ENCODE measurements at places on chromosomes 2 and 18. TPM values are rescaled to one million over a fixed set of nuclear protein-coding genes. Genes with fewer than 3 reads are reported as not detected.

The DUSP19 gene
- 1.6 TPM for total RNA-seq

The ATOH8 gene
- total RNA-seq = 9.0 TPM

The HOXD4 gene
- total RNA-seq = not detected

The RBKS gene
- 1.2 TPM for total RNA-seq

The SYT4 gene
- total RNA-seq = 232 TPM

DNA sequence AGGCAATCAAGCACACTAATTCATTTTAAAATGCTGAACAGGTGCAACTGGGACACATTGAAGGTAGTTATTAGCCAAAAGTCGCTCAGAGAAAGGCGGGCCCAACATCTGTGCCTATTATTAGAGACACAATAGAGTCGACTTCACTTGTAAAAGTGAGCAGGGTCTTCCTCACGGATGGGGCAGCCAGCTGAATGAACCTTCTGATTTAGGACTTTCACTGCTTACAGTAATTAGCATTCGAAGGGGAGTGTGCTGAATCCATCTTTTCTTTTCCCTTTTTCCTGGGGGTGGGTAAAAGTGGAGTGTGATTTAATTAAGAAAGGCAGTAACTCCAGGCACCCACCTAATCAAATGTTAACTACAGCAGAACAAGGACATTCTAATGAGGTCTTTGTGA lies 677.7 kb downstream of the DCDC2C start:
- no peak for DNase-seq
- no peaks in the 10 kb centered on the region for H3K27me3 ChIP-seq
- no peak overlapping the region for H3K4me3 ChIP-seq
- H3K27ac ChIP-seq = no peak overlapping the region

GRCh38 chr18:10002280-10002679 lies 88.5 kb downstream of the VAPA start:
- H3K36me3 ChIP-seq = peaks cover 16% of the 10 kb centered on the region
- peaks cover 19% of the 10 kb centered on the region for H3K4me1 ChIP-seq
- no peak for DNase-seq
- peaks cover 3% of the 10 kb centered on the region for H3K27me3 ChIP-seq

DNA sequence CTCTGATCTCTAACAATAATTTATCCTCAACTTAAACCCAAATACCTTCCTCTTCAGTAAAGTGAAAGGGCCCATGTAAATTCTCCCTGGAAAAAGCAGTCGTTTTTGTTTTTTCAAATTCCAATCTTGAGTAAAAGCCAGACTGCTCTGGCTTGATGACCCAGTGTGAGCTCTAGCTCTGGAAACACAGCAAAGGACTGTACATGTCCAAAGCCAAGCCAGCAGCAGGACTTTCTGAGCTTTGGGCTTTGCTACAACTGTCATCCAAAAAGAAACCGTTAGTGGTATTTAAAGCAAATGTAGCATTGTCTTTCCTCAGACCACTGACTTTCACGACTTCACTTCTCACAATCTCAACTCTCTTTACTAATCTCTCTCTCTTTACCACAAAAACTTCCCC lies 25.4 kb downstream of the SH3YL1 start:
- DNase-seq = no peak
- peaks cover 4% of the 10 kb centered on the region for H3K4me1 ChIP-seq
- no peak overlapping the region for H3K4me3 ChIP-seq
- peak overlapping the region; percentile 49 for H3K27ac ChIP-seq
- no peaks in the 10 kb centered on the region for H3K27me3 ChIP-seq

DNA sequence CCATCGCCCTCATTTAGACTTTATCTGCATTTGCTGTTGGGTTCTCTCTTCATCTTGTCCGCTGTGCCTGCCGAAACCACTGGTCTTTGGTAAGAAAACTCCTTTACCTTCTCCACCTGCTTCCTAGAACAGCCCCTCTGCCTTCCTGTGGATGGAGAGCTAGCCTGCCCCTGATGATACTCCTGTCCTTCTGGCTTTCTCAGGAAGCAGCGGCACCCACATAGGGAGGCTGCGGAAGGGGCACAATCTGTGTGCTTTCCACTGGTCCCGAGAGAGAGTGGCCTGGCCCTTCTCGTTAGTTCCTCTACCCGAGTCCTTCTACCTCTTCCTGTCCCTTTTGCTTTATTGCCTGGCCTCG lies 80.3 kb upstream of the RBM44 start:
- no peaks in the 10 kb centered on the region for H3K36me3 ChIP-seq
- H3K4me1 ChIP-seq = peaks cover 80% of the 10 kb centered on the region
- H3K27ac ChIP-seq = peak overlapping the region; percentile 82
- peaks cover 5% of the 10 kb centered on the region for H3K27me3 ChIP-seq
- peak overlapping the region; percentile 65 for H3K4me3 ChIP-seq

DNA sequence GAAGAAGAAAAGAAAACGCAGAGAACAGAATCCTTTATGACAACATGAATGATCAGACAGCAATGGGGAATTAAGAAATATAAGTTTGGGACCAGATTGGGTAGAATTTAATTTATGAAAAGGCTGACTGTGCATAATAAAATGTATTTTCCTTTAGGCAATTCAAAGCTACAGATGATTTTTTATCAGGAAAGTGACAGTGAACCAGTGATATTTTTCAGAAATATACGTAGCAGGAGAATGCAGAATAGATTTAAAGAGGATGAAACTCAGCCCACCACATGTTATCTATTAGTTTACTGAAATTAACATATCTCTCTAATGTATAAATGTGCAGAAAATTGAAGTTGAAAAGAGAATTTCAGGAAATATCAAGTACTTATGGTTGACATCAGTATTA lies 110.0 kb downstream of the SCN2A start:
- H3K4me3 ChIP-seq = no peak overlapping the region
- no peak for DNase-seq
- no peaks in the 10 kb centered on the region for H3K27me3 ChIP-seq
- H3K4me1 ChIP-seq = no peaks in the 10 kb centered on the region

GRCh38 chr2:230828272-230828961 lies 36.3 kb upstream of the ITM2C start:
- H3K27ac ChIP-seq = no peak overlapping the region
- no peak overlapping the region for H3K4me3 ChIP-seq
- DNase-seq = peak; percentile 29
- H3K27me3 ChIP-seq = peaks cover 4% of the 10 kb centered on the region

GRCh38 chr2:102366406-102367112 lies 11.0 kb downstream of the IL18R1 start:
- H3K4me3 ChIP-seq = no peak overlapping the region
- no peak overlapping the region for H3K27ac ChIP-seq
- H3K36me3 ChIP-seq = peaks cover 6% of the 10 kb centered on the region
- peaks cover 2% of the 10 kb centered on the region for H3K27me3 ChIP-seq
- no peak for DNase-seq

GRCh38 chr2:174574657-174575056 lies 22.9 kb downstream of the WIPF1 start:
- DNase-seq = no peak
- H3K4me1 ChIP-seq = peaks cover 7% of the 10 kb centered on the region
- H3K27me3 ChIP-seq = no peaks in the 10 kb centered on the region
- H3K36me3 ChIP-seq = peaks cover 9% of the 10 kb centered on the region
- H3K27ac ChIP-seq = no peak overlapping the region

DNA sequence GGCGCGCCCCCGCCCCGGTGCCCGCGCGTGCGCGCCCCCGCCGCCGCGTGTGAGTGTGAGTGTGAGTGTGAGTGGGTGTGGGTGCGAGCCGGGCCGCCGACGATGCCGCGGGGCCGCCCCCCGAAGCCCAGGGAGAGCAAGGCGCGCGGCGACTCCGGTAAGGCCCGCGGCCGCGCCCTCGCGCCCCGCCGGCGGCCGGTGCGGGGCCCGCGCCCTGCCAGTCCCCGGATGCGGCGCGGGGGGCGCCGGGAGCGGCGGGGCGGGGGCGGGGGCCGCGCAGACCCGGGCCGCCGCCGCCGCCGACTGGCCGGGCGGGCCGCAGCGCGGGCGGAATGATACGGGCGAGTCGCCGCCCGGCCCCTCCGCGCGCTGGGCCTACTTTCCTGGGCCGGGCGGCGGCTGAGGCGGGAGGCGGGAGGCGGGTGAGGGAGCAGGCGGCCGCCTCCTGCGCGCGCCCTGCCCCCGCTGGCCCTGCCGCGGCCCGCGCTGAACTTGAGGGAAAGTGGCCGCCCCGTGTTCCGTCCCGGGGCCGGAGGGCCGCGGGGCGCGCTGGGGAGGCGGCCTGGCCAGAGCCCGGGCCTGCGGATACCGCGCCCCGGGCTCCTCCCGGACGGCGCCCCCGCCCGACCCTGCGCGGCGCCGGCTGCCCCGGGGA lies at the start of gene ZNF236:
Gene ZNF236, plus strand, starts transcription at position 52 of the 655 bp plus-strand sequence. Its CDS starts 51 bp downstream, at position 103.
- peaks cover 12% of the 10 kb centered on the region for H3K4me1 ChIP-seq
- peak; percentile 85 for DNase-seq
- peaks cover 9% of the 10 kb centered on the region for H3K27me3 ChIP-seq

DNA sequence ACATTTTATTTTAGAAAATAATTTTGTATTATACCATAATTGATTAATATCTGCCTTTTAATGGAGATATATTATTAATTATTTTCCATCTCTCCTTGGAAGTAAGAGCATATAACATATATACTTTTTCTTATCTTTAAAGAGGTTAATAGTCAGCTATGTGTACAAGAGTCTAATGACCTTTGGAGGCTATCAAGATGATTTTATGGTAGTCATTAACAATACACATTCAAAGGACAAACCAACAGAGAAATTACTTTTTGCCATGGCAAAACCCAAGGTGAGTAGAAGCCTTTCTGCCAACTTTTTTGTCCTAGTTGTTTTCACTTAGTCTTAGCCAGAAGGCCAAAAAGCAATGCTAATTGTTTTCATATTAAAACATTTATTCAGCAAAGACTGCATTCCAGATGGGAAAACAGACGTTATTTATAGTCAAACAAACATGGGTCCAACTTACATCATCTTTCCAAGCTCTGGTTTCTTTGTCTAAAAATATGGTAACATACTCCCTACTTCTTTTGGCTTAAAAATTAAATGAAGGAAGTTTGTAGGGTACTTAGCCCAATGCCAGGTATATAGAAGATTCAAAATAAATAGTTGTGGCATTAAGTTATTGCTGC lies 9.6 kb upstream of the DYNC2LI1 start:
- no peaks in the 10 kb centered on the region for H3K36me3 ChIP-seq
- no peak overlapping the region for H3K4me3 ChIP-seq
- H3K27me3 ChIP-seq = no peaks in the 10 kb centered on the region
- H3K27ac ChIP-seq = no peak overlapping the region
- peaks cover 5% of the 10 kb centered on the region for H3K4me1 ChIP-seq

DNA sequence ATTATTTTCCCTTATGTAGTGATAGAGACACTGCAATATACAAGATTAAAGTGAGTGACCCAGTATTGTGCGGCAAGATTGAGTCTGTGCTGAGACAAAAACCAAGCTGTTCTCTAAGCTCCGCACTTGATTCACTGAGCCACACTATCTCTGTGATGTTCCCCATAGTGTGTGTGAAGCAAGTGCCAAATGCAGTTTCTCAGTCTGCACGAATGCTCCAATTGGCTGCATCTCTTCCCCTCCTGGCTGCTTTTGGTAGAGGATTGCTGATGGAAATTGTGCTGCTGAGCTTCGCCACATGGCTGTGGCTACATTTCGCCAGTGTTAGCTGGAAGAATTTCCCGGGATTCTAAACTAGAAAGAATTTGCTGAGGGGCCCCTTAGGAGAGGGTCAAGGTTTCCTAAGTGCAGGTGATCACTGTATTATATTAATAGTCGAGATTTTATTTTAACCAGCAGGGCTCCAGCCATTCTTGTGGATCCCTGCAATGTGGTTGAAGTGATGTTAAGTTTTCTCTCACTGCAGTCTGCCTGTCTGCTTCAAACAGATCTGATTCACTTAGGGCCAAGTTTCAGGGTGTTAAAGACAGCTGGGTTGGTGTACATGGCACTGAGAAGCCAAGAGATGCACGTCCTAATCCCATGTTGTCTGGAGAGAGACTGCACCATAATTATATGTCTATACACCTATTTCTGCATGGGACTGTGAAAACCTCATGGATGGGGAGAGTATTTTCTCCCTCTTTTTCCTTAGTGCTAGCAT lies 317.2 kb downstream of the DCC start:
- H3K36me3 ChIP-seq = no peaks in the 10 kb centered on the region
- no peaks in the 10 kb centered on the region for H3K27me3 ChIP-seq
- DNase-seq = no peak
- H3K4me3 ChIP-seq = no peak overlapping the region
